ENCODE measurements at places on chromosomes 11 and 22.

GRCh38 chr22:28801845-28802594 lies 1.7 kb upstream of the XBP1 start:
- no peak for DNase-seq

GRCh38 chr11:64004590-64004984 lies 18.3 kb downstream of the OTUB1 start:
- DNase-seq, result no peak

- no peak for DNase-seq
Measured at GRCh38 chr22:47178339-47178738, 415.9 kb downstream of the TBC1D22A start.

GRCh38 chr22:45976254-45977002 lies 534 bp downstream of the WNT7B start:
- DNase-seq, result no peak

DNA sequence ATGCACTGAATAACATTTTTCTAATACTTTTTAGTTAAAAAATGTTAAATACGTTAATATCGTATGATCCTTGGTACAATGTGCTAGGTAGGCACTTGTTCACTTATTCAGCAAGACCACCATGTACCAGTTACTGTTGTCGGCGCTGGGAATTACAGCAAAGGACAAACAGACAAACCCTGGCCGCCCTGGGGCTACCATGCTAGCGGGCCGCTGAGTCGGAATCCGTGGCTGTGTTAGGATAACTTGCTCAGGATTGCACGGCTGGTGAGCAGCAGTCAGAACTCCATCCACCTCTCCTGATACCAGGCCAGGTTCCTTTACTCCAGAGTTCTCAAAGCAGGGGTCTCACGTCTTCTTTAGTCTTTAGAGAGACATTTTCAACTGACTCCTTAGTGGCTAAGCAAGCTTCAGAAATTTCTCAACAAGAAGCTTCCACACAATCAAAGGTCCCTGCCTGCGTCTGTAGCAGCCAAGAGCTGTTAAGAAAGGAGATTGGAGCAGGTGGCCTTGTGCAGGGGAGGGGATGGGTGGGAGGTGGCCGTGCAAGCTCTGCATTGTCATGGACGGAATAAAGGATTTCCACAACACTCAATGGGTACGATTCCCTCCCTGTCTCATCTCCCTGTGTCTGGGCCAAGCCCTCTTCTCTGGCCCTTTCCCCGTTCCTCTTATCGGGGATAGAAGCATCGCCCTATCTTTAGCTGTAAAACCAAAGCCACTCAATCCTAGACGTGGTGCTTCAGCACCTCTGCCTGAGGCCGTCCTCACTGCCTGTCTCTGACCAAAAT lies 39.8 kb upstream of the NNMT start:
- DNase-seq, result no peak

DNA sequence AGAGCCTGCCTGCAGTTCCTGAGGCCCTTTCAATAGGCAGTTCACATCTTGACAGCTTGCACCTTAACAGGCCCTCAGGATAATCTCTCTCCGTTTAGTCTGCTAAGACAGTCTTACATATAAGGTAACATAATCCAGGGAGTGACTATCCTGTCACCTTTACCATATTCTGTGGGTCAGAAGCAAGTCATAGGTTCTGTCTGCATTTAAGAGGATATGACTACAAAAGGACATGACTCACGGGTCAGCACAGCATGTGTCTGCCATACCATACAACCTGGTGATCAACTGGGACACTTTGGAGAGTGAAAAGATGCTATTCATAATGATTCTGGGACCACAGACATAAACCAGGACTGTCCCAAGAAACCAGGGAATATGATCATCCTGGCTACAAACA lies 611.1 kb downstream of the SOX6 start:
- DNase-seq, result no peak

- DNase-seq, result no peak
Measured at GRCh38 chr22:20554824-20555223, 47.4 kb downstream of the MED15 start.

GRCh38 chr22:35781898-35782297 lies 64.2 kb downstream of the APOL5 start:
- no peak for DNase-seq

All from CD4-positive, alpha-beta T cell treated with Interleukin-12 subunit alpha and Interleukin-12 subunit beta, for 1 hour (primary cell).